ENCODE measurements at places on chromosomes 2 and 18. TPM values are rescaled to one million over a fixed set of nuclear protein-coding genes. Genes with fewer than 3 reads are reported as not detected.

The PAX8 gene
- 2.9 TPM for total RNA-seq

The COLEC12 gene
- 115 TPM for total RNA-seq

The L3MBTL4 gene
- total RNA-seq = 0.20 TPM

The ANKRD30B gene
- total RNA-seq = not detected

The IL1F10 gene
- not detected for total RNA-seq

The ANKRD53 gene
- total RNA-seq = 0.39 TPM

The ZNF396 gene
- 0.37 TPM for total RNA-seq

The SP9 gene
- total RNA-seq = under 0.01 TPM

Data from subcutaneous preadipocyte (primary cell).